ENCODE measurements at places on chromosomes 11 and 22. TPM values are rescaled to one million over a fixed set of nuclear protein-coding genes. Genes with fewer than 3 reads are reported as not detected.
A peak's percentile ranks its signal among the peaks of the same experiment; 100 is the strongest.

DNA sequence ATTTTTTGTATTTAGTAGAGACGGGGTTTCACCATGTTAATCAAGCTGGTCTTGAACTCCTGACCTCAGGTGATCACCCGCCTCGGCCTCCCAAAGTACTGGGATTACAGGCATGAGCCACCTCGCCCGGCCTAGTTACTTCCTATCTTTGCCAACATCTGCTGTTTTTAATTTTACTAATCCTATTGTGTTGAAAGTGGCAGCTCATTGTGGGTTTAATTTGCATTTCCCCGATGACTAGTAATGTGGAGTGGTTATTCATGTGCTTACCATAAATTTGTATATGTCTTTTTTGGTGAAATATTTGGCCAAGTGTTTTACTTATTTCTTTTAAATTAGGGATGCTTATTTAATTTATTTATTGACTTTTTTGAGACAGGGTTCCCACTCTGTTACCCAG is 74.2 kb upstream of the SLC25A18 start:
- H3K36me3 ChIP-seq: no peaks in the 10 kb centered on the region
- H3K4me1 ChIP-seq: no peaks in the 10 kb centered on the region
- H3K27ac ChIP-seq: no peak overlapping the region
- no peak overlapping the region for H3K4me3 ChIP-seq
- no peaks in the 10 kb centered on the region for H3K27me3 ChIP-seq

GRCh38 chr22:36022162-36022561 is 6.5 kb downstream of the RBFOX2 start:
- no peaks in the 10 kb centered on the region for H3K36me3 ChIP-seq
- peak; percentile 15 for DNase-seq
- peak overlapping the region; percentile 24 for H3K27ac ChIP-seq
- no peaks in the 10 kb centered on the region for H3K27me3 ChIP-seq

DNA sequence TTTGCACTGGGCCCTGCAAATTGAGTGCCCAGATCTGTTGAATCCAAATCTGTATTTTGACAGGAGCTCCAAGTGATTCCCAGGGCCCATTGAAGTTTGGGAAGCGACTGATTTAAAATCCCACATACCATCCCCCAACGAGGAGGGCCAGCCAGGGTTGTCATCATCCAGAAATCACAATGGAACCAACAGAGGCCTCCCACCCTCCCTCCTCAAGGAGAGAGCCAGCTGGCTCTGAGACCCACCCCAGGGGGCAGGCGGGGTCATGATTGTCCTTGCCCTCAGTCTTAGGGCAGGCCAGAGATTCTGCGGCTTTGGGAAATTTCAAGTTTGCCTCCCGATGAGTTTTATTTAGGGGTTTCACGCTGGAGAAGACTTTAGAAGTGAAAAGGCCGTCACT is 358.2 kb downstream of the MN1 start:
- H3K4me1 ChIP-seq: no peaks in the 10 kb centered on the region
- H3K27ac ChIP-seq: no peak overlapping the region
- DNase-seq: no peak
- H3K4me3 ChIP-seq: no peak overlapping the region
- no peaks in the 10 kb centered on the region for H3K27me3 ChIP-seq
- no peaks in the 10 kb centered on the region for H3K36me3 ChIP-seq

- no peak for DNase-seq
- no peaks in the 10 kb centered on the region for H3K36me3 ChIP-seq
- H3K4me3 ChIP-seq: no peak overlapping the region
Observed at GRCh38 chr22:17881366-17881765, 107.1 kb upstream of the BID start.

DNA sequence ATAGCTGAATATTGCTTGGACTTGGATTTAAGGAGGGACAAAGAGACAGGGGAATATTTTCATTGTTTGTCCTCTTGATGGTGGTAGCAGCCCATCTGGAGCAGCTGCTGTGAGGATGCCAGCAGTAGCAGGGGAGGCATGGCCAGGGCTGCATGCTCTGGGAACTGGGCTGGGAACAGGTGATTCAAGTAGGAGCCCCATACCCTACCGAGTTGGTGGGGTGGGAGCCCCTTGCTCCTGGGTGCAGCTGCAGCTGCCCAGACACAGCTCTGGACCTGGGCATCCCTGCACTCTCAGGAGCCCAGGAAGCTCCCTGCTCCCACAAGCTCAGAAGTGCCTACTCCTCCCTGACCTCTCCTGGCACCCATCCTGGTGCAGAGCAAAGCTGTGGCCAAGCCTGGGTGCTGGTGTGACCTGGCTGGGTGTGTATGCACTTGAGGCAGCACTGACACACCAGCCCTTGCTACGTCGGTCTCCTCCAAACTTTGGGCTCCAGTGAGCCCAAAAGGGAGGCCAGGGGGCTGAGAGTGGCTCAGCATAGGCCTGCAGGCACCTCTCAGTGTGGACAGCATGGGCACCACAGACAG is 341.8 kb upstream of the CCDC179 start:
- H3K4me1 ChIP-seq: no peaks in the 10 kb centered on the region
- no peaks in the 10 kb centered on the region for H3K27me3 ChIP-seq

- no peaks in the 10 kb centered on the region for H3K27me3 ChIP-seq
- no peak overlapping the region for H3K27ac ChIP-seq
- no peaks in the 10 kb centered on the region for H3K4me1 ChIP-seq
- H3K36me3 ChIP-seq: no peaks in the 10 kb centered on the region
- DNase-seq: no peak
- H3K4me3 ChIP-seq: no peak overlapping the region
Observed at GRCh38 chr11:27807596-27807995, 107.3 kb upstream of the BDNF start.

DNA sequence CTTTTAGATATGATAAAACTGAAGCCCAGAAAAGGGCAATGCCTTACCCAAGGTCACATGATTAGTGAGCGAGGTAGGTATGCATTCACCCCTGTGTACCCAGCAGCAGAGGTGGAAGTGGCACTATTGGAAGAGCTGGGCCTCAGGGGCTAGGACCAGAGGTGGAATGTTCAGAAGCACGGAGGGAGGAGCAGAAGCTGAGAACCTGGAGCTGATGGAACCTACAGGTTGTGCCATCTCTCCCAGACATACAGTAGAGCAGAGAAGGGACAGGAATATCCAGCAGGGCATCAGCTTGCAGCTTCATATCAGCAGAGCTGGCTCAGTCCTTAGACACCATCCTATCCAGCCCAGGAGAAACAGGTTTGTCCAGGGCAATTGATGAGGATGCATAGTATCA is 14.6 kb upstream of the FCHSD2 start:
- H3K4me3 ChIP-seq: no peak overlapping the region
- no peaks in the 10 kb centered on the region for H3K27me3 ChIP-seq
- no peak overlapping the region for H3K27ac ChIP-seq
- no peaks in the 10 kb centered on the region for H3K36me3 ChIP-seq
- peaks cover 42% of the 10 kb centered on the region for H3K4me1 ChIP-seq

- no peaks in the 10 kb centered on the region for H3K36me3 ChIP-seq
- H3K27ac ChIP-seq: no peak overlapping the region
- DNase-seq: no peak
- no peak overlapping the region for H3K4me3 ChIP-seq
Observed at GRCh38 chr11:84383576-84383975, 1097.4 kb upstream of the CCDC90B start.

GRCh38 chr11:74627381-74627780 is 35.0 kb downstream of the POLD3 start:
- no peak overlapping the region for H3K4me3 ChIP-seq
- no peak for DNase-seq
- peaks cover 23% of the 10 kb centered on the region for H3K36me3 ChIP-seq
- no peaks in the 10 kb centered on the region for H3K4me1 ChIP-seq
- no peaks in the 10 kb centered on the region for H3K27me3 ChIP-seq

DNA sequence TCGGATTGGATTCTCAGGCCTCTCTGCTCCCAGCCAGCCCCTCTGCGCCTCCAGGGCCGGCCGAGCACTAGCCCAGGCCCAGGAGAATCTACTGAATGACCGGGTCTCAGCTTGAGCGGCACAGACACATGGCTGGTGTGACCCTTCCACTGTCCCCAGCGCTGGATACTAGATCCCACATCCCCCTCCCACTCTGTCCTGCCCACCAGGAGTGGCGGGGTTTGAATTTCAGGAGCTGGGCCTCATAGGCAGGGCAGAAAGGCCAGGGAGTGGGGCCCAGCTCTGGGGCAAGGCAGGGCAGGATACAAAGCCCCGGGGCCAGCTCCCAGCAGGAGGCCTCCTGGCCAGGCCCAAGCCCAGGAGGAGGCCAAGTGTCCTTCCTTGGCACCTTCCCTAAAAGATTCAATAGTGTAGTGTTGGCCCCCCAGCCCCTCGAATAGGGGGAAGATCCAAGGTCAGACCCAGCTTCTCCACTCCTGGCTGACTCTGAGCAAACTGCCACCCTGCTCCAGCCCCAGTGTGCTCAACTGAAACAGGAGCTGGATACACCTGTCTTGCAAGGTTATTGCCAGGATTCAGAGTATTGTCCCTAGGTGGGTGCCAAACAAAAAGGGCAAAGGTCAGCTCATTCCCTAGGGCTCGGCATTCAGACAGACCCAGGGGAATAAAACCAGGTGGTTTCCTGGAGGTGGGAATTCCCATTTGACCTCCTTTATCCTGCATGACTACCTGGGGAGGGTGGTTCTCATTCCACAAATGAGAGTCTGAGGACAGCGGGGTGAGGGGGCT is 22.5 kb upstream of the TCF20 start:
- H3K27me3 ChIP-seq: no peaks in the 10 kb centered on the region
- H3K4me3 ChIP-seq: no peak overlapping the region
- H3K4me1 ChIP-seq: peaks cover 36% of the 10 kb centered on the region
- H3K36me3 ChIP-seq: no peaks in the 10 kb centered on the region
- no peak overlapping the region for H3K27ac ChIP-seq

- H3K27me3 ChIP-seq: no peaks in the 10 kb centered on the region
- H3K27ac ChIP-seq: no peak overlapping the region
- peaks cover 15% of the 10 kb centered on the region for H3K4me1 ChIP-seq
- H3K4me3 ChIP-seq: no peak overlapping the region
- no peaks in the 10 kb centered on the region for H3K36me3 ChIP-seq
- DNase-seq: no peak
Observed at GRCh38 chr11:12157241-12157661, 46.9 kb downstream of the MICAL2 start.

- no peak for DNase-seq
- H3K4me1 ChIP-seq: peaks cover 4% of the 10 kb centered on the region
- no peaks in the 10 kb centered on the region for H3K36me3 ChIP-seq
- H3K4me3 ChIP-seq: no peak overlapping the region
Observed at GRCh38 chr11:115197433-115197832, 306.8 kb downstream of the CADM1 start.

DNA sequence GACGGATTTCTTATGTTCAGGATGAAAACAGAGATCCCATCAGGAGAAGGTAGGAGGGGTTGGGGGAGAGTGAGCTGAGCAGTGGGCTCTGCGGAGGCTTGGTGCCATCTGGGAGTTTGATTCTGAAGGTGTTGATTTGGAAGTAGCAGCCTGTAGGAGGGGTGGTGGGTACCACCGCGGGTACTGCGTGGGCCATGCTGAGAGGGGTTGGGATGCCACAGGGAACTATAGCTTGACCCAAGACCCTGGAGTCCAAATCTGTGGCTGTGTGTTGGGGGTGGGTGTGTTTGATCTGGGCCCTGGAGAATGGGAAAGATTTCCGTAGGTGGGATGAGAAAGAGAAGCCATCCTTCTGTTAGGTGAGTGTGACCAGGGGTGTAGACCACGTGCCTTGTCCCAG is 5.0 kb downstream of the INCENP start:
- no peak for DNase-seq
- peaks cover 6% of the 10 kb centered on the region for H3K4me1 ChIP-seq
- no peak overlapping the region for H3K4me3 ChIP-seq
- peaks cover 48% of the 10 kb centered on the region for H3K36me3 ChIP-seq
- H3K27ac ChIP-seq: no peak overlapping the region
- no peaks in the 10 kb centered on the region for H3K27me3 ChIP-seq

- no peaks in the 10 kb centered on the region for H3K27me3 ChIP-seq
- H3K36me3 ChIP-seq: no peaks in the 10 kb centered on the region
- H3K4me1 ChIP-seq: no peaks in the 10 kb centered on the region
- DNase-seq: no peak
- H3K4me3 ChIP-seq: no peak overlapping the region
Observed at GRCh38 chr11:122141725-122142124, 25.7 kb upstream of the BLID start.

GRCh38 chr11:126840975-126841374 is 159.6 kb downstream of the KIRREL3 start:
- no peak overlapping the region for H3K27ac ChIP-seq
- H3K4me1 ChIP-seq: no peaks in the 10 kb centered on the region
- no peak for DNase-seq

DNA sequence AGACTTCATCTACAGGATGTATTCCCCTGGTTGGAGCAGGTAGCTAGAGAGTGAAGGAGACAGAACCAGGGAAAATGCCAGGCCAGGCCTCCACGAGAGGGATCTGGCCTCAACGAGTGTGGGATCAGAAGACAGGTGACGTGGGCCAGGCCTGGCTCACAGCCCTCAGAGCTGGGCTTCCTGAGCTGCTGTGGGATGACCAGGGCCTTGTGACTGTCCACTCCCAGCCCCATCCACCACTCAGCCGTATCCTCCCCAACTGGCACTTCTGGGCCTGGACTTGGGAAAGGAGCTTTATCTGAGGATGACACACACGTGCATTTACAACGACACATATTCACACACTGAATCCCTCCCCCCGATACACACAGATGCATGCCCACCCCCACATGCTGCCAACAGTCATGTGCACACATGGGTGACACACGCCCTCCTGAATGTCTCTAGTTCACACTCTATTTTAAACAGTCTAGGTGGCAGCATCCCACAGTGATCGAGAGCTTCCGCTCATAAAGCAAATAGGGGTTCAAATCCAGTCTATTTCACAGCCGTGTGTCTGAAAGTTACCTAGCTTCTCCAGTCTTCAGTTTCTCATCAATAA is 93.1 kb downstream of the TP53I11 start:
- H3K36me3 ChIP-seq: peaks cover 14% of the 10 kb centered on the region
- no peak overlapping the region for H3K4me3 ChIP-seq
- no peak for DNase-seq
- no peak overlapping the region for H3K27ac ChIP-seq
- no peaks in the 10 kb centered on the region for H3K27me3 ChIP-seq
- peaks cover 10% of the 10 kb centered on the region for H3K4me1 ChIP-seq

GRCh38 chr11:88383447-88383846 is 45.9 kb upstream of the CTSC start:
- no peak overlapping the region for H3K4me3 ChIP-seq
- no peaks in the 10 kb centered on the region for H3K4me1 ChIP-seq
- no peak for DNase-seq
- H3K27me3 ChIP-seq: no peaks in the 10 kb centered on the region
- H3K36me3 ChIP-seq: no peaks in the 10 kb centered on the region
- no peak overlapping the region for H3K27ac ChIP-seq

- no peaks in the 10 kb centered on the region for H3K36me3 ChIP-seq
- no peak overlapping the region for H3K27ac ChIP-seq
- H3K4me3 ChIP-seq: no peak overlapping the region
- no peaks in the 10 kb centered on the region for H3K27me3 ChIP-seq
- H3K4me1 ChIP-seq: no peaks in the 10 kb centered on the region
Observed at GRCh38 chr11:46902694-46903093, 15.7 kb downstream of the LRP4 start.

- peak overlapping the region; percentile 99 for H3K4me3 ChIP-seq
- DNase-seq: no peak
- H3K4me1 ChIP-seq: no peaks in the 10 kb centered on the region
- H3K36me3 ChIP-seq: no peaks in the 10 kb centered on the region
- H3K27me3 ChIP-seq: no peaks in the 10 kb centered on the region
- peak overlapping the region; percentile 97 for H3K27ac ChIP-seq
Observed at GRCh38 chr22:41831828-41832552, 915 bp upstream of the SREBF2 start.

Gene DRG1
- total RNA-seq: 64.0 TPM

Gene ST14
- 8.8 TPM for total RNA-seq

Gene C1QTNF6
- 20.2 TPM for total RNA-seq

Gene CNGA4
- total RNA-seq: 0.62 TPM

Gene NCF4
- total RNA-seq: 39.1 TPM

Gene SCGB1C1
- not detected for total RNA-seq

Gene CASP1
- 141 TPM for total RNA-seq

Gene DESI1
- 45.7 TPM for total RNA-seq

Gene E2F8
- total RNA-seq: not detected
